ENCODE measurements at places on chromosomes 7 and 10.

DNA sequence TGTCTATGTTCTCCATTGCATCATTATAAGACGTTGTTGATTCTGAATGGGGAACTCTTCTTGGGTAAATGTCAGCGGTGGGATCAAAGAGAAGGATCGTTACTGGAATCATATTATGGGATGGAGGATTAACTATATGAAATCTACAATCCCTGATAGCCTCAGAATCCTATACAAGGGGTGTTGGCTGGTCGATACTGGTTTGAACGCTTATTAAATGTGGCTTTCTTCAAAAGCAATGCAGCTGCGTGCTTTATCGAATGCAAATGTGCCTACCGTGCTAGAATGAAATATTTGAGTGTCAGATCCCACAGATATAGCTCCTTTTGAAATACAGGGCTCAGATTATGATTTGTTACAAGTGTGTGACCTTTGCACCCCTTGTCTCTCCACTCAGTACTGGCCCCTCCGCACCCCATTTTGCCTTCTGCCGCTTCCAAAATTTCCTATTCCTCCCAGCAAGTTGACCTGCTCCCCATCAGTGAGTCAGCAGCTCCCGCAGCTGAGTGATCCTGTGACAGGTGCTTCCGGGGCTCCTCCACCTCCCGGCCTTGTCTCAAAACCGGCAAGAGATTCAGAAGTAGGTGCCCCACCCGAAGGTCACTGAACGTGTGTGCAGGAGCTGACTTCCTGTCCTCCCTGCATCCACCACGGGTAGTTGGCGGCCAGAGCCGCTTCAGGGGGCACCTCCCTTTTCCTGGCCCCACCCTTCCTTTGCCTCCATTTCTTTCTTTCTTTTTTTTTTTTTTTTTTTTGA lies 76.6 kb downstream of the PTPRE start:
- no peak for DNase-seq

DNA sequence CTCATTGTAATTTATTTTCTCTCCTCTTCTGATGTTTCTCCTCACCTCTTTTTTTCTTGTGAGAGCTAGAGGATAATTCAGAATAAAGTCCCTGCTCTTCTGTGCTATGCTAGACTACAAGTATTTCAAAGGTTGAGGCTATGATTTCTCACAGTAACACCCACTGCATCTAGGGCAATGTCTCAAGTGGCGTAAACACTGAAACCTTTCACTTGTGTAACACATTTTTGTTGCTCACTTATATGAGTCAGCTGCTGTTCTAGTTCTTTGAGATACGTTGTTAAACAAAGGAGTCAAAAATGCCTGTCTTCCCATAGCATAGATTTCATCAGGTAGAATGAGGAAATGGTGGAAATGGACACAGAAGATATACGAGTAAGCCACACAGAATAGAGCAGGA lies 305.1 kb upstream of the PITRM1 start:
- no peak for DNase-seq

- DNase-seq, result no peak
Observed at GRCh38 chr7:90229682-90230081, 15.3 kb upstream of the CFAP69 start.

GRCh38 chr10:95264227-95265051 lies 26.4 kb downstream of the PDLIM1 start:
- no peak for DNase-seq

DNA sequence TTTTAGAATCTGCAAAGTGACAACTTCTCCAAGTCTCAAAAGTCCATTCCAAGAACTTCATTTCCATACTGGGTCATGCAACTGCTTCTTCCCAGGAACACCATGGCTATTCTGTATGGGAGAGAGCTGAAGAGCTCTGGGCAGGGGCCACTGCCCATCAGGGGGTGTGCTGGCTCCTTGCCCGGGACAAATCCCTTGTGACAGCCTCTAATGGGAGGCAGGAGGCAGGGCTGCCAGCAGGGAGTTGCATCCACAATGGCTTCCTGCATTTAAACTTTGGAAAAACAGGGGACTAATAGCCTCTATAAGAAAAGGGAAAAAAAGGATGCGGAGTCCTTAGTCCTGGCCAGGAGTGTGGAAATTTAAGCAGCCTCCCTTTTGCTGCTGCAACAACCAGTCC lies 18.4 kb upstream of the FRMD4A start:
- DNase-seq, result no peak

DNA sequence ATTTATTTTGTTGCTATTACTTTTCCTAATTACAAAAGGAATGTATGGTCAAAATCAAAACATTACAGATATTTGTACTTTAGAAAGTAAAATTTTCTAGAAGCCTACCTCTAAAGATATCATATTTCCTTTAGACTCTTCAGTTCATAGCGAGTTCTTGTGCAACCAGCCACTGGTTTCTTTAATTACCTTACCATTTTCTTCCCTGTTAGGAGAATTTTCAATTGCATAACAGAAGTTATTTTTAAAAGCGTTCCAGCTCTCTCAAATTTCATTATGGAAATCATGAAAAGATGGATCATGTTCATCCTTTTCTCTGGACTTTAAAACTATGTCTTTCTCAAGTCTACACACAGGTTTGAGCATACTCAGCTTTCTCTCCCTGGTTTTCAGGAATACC lies 5.0 kb upstream of the TRUB1 start:
- no peak for DNase-seq
